ENCODE measurements at places on chromosomes 3 and 15.
A peak's percentile ranks its signal among the peaks of the same experiment; 100 is the strongest.

GRCh38 chr15:51168700-51169099, 74.0 kb upstream of the TNFAIP8L3 start:
- DNase-seq: no peak

DNA sequence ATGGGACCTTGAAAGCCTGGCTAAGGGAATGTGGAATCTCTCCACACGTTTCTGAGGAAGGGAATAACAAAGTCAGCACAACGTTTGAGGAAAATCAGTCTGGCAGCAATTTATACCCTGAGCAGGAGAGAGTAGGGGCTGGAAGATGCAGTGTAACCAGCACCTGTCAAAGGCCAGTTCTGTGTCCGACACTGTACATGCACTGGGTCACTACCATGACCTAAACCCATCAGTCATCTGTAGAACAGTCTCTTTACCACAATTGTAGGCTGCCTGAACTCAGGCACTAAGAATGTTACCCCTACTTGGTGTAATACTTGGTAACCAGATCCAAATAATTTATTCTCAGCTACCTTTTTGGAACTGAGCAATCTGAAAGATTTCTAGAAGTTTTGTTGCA, 113.4 kb downstream of the FEZF2 start:
- no peak for DNase-seq

- no peak for DNase-seq
Observed at GRCh38 chr15:51310064-51310463, 28.3 kb downstream of the CYP19A1 start.

DNA sequence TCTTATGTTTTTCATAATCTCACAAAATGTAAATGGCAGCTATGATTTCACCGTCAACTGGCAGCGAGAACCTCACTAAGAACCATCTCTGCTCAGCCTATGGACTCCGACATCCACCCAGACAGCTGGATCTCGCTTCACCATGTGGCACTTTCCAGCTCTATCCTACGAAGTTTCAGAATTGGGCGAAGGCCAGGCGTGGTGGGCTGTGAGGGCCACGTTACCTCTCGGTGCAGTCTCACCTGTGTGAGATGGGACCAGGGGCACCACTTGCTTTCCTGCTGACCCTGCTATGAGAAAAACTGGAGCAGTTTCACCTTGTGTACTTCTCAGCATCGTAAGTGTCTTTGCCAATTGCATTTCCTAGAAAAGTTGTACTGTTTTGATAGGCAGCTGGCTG, 32.3 kb downstream of the CHDH start:
- DNase-seq: no peak

DNA sequence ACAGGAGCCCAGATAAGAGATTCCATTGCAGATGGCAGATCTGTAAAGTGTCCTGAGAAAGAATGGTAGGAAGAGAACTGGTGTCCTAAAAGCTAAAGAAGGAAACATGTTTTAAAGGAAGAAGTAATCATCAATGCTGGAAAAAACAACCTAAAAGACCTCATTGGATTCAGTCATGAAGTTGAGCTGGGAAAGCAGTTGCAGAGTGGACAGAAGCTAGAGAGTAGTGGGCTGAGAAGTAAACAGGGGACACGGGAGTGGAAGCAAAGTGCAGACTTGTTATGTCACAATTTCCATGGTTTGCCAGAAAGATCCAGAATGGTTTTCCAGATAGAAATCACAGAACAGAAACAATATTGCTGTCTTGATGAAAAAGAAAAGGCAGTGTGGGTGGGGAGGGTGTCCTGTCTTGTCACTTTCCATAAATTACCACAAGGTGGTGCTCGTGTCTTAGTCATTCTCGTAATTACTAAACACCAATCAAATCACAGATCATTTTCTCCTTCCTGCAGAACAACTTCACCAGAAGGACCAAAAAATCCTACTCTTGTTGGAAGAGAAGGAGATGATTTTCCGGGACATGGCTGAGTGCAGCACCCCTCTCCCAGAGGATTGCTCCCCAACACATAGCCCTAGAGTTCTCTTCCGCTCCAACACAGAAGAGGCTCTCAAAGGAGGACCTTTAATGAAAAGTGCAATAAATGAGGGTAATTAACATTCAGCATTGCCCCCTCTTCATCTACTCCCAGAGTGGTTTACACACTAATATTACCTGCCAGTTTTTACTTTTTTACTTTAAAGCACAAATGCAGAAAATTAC, 64.5 kb downstream of the KLHL25 start:
- DNase-seq: peak; percentile 45

- no peak for DNase-seq
Observed at GRCh38 chr3:155369735-155370134, 76.3 kb upstream of the STRIT1 start.

DNA sequence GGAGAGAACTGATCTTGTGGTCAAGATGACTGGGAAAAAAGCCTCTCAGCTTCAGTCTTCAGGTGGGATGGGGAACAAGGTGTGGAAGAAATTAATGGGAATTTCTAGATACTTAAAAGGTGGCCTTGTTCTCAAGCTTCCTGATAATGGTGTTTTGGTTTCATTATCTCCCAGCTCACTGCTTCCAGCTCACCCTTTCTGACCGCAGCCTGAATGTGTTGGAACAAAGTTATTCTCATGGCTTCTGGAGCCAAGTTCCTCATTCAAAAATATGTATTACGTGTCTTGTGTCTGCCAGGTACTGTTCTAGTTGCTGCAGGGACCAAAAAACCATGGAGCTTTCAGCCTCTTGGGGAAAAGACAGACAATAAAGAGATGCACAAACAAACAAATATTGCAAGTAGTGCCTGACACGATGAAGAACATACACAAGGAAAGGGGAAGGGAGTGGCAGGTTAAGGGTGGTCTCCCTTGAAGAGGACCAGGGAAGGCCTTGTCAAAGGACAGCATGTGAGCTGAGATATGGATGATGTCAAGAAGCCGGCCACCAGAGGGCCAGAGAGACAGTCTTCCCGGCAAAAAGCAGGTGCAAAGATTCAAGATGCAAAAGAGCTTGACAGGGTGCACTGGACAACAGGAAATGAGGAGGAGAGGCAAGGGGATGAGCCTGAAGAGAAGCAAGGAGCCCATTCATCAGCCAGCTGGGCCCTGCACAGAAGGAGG, 35.5 kb downstream of the ARRDC4 start:
- peak; percentile 5 for DNase-seq

DNA sequence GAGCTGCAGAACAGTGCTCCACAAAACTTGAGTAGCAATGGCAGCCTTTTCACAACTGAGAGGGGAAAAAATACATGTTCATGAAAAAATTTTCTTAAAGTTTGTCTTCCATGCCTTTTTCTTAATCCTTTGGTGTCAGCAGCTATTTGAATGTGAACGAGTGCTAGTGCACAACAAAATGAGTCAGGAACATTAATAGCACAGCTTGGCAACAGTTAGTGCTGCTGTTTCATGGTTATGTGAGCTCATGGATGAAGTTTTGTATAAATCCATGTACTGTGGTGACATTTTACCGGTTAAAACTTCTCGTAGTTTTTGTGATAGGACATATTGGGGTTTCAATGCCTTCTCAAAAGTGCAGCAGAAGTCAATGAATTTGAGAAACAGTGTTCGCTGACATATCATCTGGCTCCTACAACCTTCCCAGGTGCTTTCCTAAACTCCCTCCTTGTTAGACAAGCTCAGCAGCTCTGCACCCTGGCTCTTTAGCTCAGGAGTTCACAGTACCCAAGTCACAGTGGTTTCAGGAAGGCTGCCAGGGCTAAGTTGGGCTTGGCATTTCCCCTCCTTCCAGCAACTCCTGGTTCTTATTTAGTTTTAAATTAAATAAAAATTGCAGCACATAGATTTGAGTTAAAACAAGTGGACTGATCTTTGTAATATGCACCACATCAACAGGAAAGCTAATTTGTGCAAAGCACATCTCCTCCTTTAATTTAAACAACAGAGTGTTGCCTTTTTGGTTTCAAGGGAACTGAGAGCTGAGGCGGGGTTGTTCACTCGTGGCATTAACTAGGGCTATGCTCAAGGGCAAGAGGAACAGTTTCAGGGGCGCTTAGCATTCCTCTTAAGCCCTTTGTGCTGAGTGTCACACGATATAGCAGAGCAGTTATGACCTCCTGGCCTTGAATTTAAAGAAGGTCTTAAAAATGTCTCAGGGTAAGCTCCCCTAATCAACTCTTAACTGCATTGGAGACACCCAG, 362.8 kb downstream of the CHST2 start:
- no peak for DNase-seq

DNA sequence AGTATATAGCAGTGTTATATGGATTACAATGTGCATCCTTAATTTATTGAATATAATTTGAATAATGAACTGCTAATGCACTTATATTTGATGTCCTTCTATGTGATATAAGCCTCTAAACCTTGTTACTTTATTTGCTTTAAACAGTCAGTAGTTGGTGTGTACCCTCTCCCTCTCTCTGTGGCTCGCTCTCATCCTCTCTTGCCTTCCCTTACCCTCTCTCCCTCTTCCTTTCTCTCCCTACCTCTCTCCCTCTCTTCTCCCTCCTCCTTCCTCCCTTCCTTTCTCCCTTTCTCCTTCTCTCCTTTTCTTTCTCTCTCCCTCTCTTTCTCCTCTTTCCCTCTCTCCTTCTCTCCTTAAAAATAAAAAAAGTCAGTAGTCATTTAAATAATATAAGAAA, 28.9 kb downstream of the MGA start:
- DNase-seq: no peak

DNA sequence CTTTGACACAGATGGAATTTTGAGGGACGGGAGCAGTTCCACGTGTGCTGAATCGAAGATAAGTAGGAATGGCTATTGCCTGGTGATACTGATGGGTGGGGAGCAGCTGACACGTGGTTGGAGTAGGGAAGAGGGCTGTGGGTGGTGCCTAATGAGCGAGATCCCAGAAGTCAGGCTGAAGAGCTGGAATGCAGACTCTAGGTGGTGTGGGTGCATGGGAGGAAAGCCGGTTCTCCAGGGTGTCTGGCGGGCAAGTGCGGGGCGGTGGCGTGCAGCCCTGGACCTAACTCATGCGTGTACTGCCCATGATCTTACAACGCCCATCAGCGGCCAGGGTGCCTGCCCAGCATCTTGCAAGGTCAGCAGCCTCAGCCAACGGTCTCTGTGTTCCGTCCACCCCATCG, 63.1 kb downstream of the ARNT2 start:
- DNase-seq: no peak

DNA sequence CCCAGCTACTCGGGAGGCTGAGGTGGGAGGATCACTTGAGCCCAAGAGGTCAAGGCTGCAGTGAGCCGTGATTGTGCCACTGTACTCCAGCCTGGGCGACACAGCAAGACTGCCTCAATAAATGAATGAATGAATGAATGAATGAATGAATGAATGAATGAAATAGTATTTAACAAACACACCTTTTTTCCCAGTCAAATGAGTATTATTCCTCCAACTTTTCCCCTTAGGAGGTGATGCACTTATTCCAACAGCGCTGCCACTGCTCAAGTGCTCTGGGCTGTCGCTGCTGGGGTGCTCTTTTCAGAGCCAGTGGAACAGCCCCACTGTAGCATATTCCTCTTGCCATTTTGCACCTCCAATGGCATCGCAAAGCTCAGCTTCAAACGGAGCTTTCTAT, 66.8 kb upstream of the RAD18 start:
- DNase-seq: no peak

DNA sequence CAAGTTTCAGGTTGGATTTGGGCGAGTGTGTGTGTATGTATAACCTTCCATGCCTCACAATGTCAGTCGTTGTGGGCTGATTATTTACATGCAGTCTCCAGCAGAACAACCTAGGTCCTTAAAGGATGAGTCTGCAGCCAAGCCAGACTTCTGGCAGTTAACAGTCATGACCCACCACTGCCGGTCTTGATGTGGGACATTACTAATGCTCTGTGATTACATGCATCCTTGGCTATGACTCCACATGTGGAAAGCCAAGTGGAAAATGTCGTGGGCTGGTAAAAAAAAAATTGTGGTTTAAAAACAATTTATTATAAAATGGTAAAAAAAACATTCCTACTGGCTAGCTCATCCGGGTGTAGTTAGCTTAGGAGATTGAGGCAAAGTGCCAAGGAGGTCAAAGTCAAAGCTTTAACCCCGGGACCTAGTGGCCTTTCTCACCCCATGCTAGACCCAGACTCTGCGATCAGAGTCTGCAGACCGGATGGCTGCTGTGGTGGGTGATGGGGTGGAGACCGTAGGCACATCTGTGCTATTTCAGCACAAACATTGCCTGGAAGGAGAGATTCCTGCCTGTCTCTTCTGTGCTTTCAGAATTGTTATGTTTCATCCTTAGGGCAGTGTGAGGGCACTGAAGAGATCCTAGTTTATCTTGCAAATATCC, 6.8 kb downstream of the RARRES1 start:
- DNase-seq: no peak

- no peak for DNase-seq
Observed at GRCh38 chr3:81390796-81391195, 370.6 kb downstream of the GBE1 start.

DNA sequence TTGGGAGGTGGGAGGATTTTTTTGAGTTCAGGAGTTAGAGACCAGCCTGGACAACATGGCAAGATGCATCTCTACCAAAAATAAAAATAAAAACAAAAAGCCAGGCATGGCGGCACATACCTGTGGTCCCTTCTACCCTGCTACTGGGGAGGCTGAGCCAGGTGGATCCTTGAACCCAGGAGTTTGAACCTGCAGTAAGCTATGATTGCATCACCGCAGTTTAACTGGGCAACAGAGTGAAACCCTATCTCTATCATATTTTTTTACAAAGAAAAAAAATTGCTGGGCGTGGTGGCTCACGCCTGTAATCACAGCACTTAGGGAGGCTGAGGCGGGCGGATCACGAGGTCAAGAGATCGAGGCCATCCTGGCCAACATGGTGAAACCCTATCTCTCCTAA, 35.8 kb upstream of the RPN1 start:
- DNase-seq: no peak

DNA sequence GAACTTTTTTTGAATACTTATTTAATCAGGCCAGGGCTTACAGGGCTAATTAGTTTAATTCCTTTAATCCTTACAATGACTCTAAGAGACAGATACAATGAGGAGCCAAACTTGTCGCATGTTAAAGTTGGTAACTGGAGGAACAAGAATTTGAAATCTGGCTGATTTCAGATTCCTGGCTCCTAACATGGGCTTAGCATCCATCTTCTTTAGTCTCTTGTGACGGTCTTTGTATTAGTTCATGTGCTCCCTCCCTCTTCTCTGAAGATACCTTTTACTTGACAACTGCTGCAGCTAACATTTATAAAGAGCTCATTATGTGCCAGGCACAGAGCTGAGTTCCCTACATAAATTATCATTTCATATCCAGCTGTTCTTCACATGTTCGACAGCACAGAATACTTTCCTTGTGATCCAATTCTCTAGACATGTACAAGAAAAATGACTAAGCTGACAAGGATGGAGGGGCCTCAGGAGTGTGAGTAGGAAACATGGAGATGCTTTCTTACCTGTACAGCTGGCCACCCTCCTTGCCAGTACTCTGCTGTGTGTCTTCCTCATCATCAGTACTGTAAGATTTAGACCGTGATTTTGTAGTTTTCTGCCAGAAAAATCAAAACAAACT, 206.8 kb upstream of the STRIT1 start:
- no peak for DNase-seq
